Mucosa of gallbladder (tissue), 1 donor: ENCODE measurements at places on chromosomes 7 and 10.

GRCh38 chr10:113518816-113519591 lies 33.8 kb upstream of the HABP2 start:
- no peak for DNase-seq

DNA sequence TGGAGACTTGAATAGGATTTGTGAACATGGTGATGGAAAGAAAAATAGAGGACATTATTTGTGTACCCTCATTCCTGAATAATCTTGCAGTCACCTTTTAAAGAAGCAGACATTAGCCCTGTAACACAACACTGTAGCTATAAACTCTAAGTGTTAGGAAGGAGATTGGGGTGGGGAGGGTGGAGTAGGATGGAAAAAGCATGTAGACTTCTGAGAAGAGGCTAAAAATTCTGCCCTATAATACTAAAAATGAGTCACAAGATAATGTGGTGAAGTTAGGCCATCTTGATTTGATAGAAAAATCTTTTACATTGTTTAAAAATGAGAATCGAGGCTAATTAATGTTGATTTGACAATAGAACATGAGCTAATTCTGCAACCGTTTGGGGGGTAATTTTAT lies 128.8 kb downstream of the LCOR start:
- no peak for DNase-seq

DNA sequence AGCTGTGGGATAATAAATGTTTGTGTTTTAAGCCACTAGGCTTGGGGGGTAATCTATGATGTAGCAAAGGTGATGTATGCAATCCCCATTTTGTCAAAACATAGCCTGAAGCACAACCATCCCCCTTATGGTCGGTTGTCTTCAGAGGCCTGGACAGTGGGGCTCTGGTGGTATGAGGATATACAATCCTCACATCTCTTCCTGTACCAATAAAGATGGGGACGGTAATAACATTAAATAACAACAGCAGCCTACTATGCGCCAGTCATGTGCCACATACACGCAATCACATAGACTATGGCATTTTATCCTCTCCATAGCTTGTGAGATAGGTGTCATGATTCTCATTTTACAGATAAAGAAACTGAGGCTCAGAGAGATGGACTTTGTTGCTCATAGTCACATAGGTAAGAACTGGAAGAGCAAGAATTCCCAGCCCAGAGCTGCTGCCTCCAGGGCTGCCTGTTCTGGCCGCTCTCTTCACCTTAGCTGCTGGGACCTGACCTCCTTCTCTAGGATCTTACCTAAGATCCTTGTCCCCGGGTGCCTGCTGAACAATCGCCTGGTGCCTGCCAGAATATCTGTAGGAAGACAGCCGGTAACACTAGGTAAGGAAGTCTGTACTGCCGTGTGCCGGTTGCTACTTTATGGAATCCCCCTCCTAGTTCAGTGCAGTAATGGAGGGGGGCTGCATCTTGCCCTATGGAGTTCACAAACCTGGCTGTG lies 108.6 kb downstream of the ARHGAP22 start:
- DNase-seq, result no peak

GRCh38 chr10:53682885-53683284 lies 910.3 kb upstream of the MBL2 start:
- no peak for DNase-seq

DNA sequence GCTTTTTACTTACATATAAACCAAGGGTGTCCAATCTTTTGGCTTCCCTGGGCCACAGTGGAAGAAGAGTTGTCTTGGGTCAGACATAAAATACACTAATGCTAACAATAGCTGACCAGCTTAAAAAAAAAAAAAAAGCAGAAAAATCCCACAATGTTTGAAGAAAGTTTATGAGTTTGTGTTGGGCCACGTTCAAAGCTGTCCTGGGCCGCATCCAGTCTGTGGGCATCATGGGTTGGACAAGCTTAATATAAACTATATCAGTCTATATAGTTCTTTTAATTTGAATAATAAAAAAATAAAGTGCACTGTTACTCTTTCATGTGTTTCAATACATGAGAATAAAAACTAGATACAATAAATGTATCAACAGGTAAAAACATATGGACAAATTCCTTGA lies 179.9 kb downstream of the DNAJC1 start:
- no peak for DNase-seq

GRCh38 chr7:38795593-38795992 lies 113.4 kb downstream of the VPS41 start:
- DNase-seq, result no peak

- DNase-seq, result no peak
Measured at GRCh38 chr10:69835233-69835632, 33.5 kb downstream of the COL13A1 start.

DNA sequence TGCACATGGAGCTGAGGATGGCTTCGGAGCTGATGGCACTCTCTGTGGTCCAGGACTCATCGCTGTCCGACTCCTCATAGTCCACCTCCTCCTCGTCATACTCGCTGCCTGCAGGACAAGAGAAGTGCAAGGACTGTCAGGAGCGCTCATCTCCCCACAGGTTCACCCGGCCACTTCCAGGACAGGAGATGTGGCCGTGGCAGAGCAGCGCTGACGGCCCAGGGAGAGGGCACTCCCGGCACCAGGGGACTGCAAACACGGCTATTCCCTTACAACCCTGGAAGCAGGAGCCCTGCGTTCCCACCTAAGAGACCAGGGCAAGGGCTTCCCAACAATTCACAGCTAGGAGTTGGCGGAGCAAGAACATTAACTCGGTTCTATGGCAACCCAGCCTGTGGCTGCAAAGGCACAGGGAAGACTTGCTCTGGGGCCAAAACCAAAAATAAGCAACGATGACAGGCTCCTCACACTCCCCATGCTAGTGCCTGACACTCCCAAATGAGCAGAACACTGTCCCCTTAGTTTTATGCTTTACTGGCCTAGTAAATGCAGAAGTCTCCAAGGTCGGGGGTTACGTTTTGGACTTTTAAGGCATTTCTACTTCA lies 100.9 kb downstream of the TAX1BP1 start:
- DNase-seq, result no peak

- DNase-seq, result no peak
Measured at GRCh38 chr10:124296121-124296812, 122.5 kb downstream of the OAT start.

DNA sequence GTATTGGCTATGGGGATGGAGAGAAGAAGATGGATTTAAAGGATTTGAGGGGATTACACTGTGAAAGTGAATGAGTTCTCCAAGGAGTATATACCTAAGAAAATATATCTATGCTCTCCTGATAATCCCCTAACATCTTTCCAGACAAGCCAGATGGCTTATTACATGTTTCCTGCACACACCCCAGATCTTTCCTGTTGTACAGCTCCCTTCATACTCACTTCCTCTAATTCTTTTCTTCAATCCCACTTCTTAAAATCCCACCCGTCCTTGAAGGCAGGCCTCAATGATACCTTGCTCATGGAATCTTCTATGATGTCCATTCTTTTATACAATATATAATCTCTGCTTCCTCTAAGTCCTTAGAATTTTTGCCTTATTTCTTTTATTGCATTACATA lies 317.2 kb upstream of the DGKB start:
- DNase-seq, result no peak

DNA sequence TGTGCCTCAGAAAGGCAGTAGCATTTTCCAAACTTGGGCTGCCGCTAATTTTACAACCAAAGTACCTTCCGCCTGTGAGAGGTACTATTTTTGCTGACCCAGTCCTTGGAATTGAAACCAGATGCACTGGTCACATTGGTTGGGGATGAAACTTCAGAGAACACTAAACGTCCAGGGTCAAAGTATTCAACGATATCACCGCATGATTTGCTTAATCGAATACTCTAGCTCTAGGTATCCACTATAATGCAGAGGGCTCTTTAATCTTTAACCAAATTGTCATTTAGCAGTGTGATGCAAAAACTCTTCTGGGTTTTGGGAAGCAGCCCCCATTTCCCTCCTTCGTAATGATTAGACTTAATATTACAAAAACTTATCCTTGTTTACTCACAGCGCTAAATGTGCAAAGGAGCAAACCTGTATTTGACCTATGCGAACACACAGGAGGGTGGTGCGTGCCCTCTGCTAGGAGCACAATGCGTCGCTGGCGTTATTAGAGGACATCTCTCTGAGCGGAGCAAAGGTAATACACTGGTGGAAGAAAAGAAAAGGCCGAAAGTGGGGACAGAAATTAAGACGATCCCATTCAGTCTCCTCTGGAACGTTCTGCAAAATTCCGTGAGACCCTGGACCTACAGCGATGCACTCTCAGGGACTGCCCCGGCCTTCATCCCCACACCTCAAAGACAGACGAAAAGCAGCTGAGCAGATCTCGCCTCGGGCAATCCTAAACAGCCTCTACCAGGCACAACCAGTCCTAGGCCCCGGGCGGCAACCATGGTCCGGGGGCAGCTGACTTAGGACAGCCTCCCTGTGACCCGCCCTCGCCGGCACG lies 916 bp upstream of the EEPD1 start:
- DNase-seq, result peak; percentile 26

GRCh38 chr7:136530831-136531230 lies 337.6 kb upstream of the CHRM2 start:
- no peak for DNase-seq

GRCh38 chr7:26103596-26103995 lies 48.4 kb upstream of the NFE2L3 start:
- no peak for DNase-seq

GRCh38 chr7:113831556-113831955 lies 87.3 kb downstream of the PPP1R3A start:
- DNase-seq, result no peak

- DNase-seq, result no peak
Measured at GRCh38 chr10:122445904-122446303, 8.5 kb upstream of the ARMS2 start.

- DNase-seq, result no peak
Measured at GRCh38 chr7:66344166-66344565, 139.0 kb downstream of the TPST1 start.

DNA sequence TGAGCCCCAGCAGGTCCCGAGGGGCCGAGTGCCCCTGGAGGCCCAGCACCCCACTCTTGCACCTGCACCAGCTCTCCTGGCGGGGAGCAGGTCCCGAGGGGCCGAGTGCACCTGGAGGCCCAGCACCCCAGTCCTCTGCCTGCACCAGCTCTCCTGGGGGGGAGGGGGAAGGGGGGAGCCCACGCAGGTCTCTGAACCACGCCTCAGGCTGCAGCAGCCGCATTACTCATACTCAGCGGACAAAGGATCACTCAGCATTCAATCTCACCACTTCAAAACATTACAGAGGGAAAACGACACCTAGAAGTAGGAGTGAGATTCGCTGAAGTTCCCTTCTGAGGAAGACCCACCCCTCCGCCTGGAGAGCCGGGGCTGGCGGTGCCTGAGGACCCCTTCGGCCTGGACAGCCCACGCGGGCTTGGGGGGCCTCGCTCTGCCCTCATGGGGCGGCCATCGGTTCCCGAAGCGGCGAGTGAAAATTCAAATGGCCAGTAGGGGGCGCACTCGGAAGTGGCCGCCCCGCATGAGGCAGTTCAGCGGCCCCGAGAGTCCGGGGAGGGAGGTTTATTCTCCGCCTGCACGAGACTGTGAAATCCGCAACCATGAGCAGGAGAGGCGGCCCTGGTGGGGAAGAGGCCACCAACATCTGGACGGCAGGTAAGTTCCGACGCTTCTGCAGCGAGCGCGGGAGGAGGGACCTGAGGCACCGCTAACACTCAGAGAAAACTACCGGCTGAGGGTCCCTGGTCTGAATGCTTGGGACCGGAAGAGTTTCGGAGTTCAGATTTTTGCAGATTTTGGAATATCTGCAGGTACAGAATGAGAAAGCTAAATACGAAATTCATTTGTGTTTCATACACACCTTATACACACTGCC lies 1.1 kb upstream of the GPER1 start:
- DNase-seq, result peak; percentile 68

- DNase-seq, result no peak
Measured at GRCh38 chr10:113108194-113108835, 158.3 kb downstream of the TCF7L2 start.

DNA sequence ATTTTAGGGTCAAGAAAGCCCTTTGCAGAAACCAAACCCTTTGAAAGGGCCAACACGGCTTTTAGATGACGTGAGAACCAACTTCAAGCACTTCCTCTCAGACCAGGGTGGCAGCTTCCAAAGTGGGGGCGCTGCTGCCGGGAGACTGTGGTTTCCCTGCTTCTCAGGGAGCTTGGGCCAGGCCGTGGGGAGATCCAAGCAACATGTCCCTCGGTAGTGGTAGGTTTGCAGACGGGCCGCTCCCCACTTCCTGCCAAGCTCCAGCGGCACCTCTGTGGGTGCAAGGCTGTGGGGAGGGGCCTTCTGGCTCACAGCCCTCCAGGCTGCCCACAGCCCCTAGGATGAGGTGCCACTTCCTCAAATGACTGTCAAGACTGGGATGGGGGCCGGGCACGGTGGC lies 132.4 kb downstream of the FAM53B start:
- DNase-seq, result no peak

- no peak for DNase-seq
Measured at GRCh38 chr10:71365366-71365765, 31.4 kb upstream of the CDH23 start.

GRCh38 chr10:24862589-24862988 lies 89.8 kb downstream of the PRTFDC1 start:
- no peak for DNase-seq

DNA sequence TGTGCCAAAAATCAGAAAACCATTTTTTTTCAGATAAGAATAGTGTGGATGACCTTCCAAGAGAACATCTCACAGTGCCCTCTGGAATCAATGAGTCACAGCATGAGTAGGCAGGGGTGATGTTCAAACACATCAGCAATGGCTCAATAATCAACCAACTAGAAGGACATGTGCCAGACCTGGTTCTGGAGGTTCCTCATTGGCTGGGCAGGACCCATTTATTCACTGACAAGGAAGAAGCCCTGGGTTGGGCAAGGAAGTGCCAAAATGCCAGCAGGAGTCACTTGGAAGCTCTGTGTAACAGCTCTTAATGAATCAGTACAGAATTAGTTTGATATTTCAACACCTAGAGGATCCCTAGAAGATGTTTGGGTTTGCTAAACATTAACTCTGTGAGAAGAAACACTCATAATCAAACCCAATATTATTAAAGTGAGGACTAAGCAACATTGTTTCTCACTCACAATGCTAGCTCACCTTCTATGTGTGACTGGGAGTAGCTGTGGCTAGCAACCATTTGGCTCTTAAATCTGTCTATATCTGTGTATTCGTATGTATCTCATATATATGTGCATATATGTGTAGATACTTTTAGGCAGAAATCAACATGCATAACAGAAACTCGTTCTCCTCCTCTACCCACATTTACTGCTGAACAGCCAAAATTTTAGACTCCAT lies 72.3 kb upstream of the APBB1IP start:
- DNase-seq, result peak; percentile 91

DNA sequence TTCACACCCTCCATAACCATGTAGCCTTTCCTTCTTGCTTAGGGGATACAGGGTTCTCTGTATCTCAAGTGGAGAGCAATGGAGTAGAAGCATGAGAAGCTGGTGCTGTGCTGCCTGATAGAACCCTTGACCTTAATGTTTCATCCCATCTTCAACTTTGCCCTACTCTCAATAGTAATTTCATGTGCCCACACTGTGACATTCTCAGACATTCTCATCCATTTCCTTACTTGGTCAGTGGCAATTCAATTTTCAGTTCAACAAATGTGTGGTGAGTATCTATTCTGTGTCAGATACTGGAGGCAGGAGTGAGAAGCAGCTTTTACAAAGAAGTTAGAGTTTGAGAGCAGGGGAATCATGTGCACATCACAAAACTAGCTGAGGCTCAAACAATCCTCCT lies 16.1 kb downstream of the STRIP2 start:
- DNase-seq, result no peak
